Stimulated activated CD8-positive, alpha-beta memory T cell treated with anti-CD3 and anti-CD28 coated beads, Interleukin-2, amount 100 ng/mL, for 1 hour (primary cell): ENCODE measurements at places on chromosomes 3 and 15.

DNA sequence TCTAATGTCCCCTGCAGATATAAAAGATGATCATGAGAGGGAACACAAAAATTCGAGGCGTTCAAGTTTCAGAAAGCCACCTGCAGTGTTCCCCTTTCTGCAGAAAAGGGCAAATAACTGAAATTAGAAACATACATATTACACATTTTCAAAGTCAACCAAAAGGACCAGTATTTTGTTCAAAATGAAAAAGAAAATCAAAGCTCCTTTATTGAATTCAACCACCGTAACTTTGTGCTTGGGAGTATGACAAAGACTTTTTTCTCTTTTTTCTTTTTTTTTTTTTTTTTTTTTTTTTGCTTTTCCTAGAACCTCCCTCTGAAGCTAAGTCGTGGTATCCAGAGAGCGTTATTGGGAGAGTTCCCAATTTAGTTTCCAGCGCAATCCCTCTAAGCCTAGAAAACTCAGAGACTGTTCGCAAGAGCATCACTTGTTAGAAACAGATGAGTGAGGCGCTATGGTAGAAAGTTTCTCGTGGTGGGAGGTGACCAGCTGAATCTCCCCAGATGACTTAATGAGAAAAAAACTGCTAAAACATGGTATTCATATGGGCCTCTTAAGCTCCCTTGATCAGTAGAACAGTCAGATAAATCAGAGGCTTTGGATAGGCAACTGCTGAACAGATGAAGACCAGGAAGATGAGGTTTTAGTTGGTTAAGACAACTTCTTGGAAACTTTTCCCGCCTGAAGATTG is 77.4 kb downstream of the MB21D2 start:
- DNase-seq: no peak

- no peak for DNase-seq
Measured at GRCh38 chr3:43534675-43535074, 87.1 kb downstream of the ANO10 start.

DNA sequence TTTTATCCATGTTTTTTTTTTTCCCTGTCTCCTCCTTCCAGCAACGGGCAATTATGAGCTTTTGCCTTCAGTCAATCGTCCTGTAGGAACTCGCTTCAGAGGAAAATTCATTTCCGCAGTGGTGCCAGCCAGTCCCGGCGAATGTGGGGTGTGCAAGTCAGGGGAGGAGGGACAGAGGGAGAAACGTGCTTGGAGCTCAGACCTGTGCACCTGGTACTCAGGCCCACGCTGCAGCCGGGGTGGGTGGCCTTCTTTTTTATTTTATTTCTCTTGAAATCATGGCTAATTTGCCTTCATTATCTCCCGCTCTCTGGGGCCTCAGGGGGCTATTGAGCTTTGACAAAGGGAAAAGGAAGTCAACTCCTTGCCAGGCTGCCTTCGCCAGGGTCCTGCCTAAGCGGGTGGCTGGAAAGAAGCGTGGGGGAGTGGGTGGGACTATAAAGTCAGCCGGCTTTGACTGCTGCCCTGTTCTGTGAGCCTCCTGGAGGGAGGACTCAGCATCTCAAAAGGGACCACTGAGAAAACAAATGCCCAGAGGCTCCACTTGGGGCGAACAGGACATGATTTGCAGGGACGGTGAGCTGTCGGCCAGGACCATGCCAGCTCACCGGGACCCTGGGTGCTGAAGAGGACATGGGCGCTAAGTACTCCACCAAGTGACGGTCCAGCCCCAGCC is 5.5 kb downstream of the GRIP2 start:
- DNase-seq: no peak

DNA sequence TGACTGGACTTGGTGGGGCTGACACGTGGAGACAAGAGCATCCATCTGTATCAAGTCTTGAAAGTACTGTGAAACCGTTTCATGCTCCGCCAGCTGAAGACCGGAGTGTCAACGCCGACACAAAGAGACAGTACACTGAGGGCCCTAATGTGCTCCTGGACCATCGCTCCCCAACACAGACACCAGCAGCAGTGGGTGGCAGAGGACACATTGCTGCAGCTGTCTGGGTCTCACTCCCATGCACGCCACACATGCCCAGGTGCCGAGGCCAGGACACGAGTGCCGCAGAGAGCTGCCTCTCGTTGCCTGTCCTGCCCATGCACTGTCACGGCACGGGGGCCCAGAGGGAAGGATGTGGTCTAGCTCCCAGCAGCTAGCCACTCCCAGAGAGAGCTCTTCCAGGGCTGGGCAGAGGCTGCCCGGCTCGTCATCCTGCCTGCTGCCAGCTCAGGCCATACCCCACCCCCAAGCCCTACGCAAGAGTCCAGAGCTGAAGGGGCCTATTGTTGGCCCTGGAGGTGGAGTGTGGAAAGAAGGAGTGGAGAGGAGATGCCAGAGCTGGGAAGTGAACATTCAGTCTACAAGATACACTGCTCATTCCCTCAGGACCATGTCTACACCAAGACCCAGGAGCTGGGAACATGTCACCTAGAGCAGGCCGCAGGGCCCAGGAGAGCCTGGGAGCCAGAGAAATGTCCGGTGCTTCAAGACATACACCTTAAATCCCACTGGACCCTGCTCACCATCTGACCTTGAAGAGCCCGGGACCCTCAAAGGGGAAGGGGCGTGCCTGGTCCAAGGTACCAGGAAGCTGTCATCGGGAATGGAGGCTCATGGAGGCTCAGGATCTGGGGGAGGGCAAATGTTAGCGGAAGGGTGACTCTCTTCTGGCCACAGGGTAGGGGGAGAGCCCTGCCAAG is 7.7 kb downstream of the TNK2 start:
- no peak for DNase-seq
